ENCODE measurements at places on chromosomes 6 and 20.
A peak's percentile ranks its signal among the peaks of the same experiment; 100 is the strongest.

GRCh38 chr6:113924312-113924723 is 46.6 kb downstream of the HDAC2 start:
- DNase-seq, result no peak
- H3K36me3 ChIP-seq, result no peaks in the 10 kb centered on the region
- H3K4me3 ChIP-seq, result no peak overlapping the region
- H3K27ac ChIP-seq, result no peak overlapping the region

- no peaks in the 10 kb centered on the region for H3K27me3 ChIP-seq
- peaks cover 7% of the 10 kb centered on the region for H3K4me1 ChIP-seq
- no peak overlapping the region for H3K27ac ChIP-seq
- no peak overlapping the region for H3K4me3 ChIP-seq
These were observed 52.5 kb downstream of the RBL1 start for GRCh38 chr20:37042986-37043972.

GRCh38 chr20:47358672-47359529 is 2.4 kb upstream of the ZMYND8 start:
- no peaks in the 10 kb centered on the region for H3K27me3 ChIP-seq
- no peak overlapping the region for H3K27ac ChIP-seq
- no peak overlapping the region for H3K4me3 ChIP-seq
- peak; percentile 94 for DNase-seq
- H3K36me3 ChIP-seq, result peaks cover 79% of the 10 kb centered on the region
- no peaks in the 10 kb centered on the region for H3K4me1 ChIP-seq

GRCh38 chr6:128993166-128993565 is 110.2 kb downstream of the LAMA2 start:
- H3K4me3 ChIP-seq, result no peak overlapping the region
- peaks cover 24% of the 10 kb centered on the region for H3K27me3 ChIP-seq
- H3K4me1 ChIP-seq, result no peaks in the 10 kb centered on the region
- H3K36me3 ChIP-seq, result no peaks in the 10 kb centered on the region

DNA sequence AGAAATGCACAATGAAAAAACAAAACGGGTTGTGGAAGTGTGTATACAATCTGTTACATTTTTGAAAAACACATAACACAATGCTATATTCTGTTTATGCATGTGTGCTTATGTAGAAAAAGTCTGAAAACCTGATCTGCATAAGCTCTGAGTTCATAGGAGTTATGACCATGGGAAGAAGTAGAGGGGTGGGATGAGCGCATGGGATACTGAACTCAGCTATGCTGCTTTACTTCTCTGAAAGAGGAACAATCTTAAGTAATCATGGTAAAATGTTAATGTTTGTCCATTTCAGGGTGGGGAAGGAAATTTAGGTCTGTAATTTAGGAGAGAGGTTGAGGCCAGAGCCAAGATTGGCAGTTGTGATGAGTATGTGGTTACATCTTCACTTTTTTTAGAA is 126.8 kb downstream of the MTHFD1L start:
- no peak for DNase-seq
- no peaks in the 10 kb centered on the region for H3K4me1 ChIP-seq

DNA sequence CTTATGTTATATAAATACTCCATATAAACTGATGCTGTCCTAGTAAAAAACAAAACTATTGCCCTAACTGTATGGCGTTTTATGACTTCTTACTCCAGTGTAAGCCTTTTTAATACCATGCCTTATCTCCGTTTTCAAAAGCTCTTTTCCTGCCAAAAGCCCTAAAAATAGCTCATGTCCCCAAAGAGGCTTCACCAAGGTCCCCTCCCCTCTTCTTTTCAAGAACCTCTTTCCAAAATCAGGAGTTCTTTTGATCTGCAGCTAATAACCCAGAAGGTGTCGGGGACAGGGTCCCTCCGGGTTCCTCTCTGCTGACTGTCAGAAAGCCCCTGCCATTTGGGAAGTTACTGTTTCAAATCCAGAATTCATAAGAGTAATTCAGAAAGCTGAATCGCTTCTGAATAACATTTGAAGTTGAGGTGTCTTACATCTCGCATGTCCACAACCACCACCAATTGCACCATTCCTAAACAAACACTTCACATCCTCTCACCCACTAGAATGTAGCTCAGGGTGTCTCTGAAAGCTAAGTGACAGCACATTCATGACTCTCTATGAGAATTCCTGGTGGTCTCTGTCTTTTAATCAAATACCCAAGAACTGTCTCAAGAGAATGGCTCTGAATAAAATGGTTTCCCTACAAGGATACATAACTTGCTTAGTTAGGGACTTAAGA is 13.3 kb downstream of the TASP1 start:
- no peak for DNase-seq
- no peak overlapping the region for H3K4me3 ChIP-seq
- H3K27me3 ChIP-seq, result no peaks in the 10 kb centered on the region
- peaks cover 7% of the 10 kb centered on the region for H3K4me1 ChIP-seq
